Esophagus mucosa (tissue), 1 donor: ENCODE measurements at places on chromosomes 11 and 22.

DNA sequence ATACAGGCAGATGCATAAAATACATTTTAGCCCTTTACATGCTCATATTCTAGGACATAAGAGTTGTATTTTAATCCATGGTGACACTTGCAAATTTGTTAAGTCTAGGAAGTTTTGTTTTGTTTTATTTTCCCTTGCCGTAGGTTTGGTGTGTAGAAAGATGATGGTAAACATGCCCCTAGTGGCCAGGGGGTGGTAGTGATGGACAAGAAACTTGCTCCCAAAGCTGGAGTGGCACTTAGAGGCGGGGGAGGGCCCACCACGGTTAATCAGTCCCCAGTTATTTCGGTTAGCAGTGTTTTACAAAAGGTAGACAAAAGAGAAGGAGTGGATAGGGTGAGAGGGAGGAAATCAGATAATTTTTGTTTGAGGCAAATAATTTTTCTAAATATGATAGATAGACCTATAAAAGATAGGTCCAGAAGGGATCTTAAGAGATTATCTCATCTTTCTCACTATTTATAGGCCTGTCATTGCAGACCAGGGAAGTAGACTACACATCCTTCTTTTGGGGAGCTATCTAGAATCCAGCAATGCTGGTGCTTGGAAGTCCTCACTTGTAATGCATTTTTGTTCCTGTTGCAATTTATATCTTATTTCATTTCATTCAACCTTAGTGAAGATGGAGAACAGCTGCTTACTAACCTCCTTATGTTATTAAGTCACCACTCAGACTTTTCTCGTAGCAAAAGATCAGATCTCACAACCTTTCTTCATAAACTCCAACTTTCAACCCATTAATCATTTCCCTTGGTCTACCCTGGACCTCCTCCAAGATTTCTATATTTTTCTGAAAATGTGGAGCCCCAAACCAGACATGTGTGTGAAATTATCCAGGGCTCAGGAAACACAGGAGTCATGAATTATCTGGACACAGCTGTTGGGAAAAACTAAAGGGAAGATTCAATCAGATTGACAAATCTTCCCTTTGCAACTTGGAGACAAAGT is 5.9 kb upstream of the BDNF start:
- no peak for ATAC-seq

DNA sequence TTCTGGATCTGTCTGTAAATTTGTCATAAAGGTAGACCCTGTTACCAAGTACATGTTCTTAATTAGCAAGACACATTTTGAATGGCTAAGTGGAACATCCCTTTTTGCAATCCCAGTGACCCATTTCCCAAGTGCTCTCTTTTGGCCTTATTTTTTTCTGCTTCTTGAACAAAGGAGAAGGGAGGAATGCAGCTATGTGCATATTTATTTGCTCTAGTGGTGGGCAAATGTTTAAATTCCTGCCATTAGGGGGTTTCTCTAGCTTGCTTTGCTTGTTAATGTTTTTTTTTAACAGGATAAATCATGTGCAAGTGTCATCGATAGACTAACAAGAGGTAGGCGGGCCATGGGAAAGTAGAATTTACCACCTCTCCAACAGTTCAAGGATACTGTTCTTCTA is 135.7 kb downstream of the COMMD9 start:
- no peak for ATAC-seq

- peak; percentile 91 for ATAC-seq
Observed at GRCh38 chr11:132858223-132858622, 674.1 kb downstream of the OPCML start.

GRCh38 chr11:47162426-47162825 is 14.3 kb downstream of the ARFGAP2 start:
- ATAC-seq = no peak

DNA sequence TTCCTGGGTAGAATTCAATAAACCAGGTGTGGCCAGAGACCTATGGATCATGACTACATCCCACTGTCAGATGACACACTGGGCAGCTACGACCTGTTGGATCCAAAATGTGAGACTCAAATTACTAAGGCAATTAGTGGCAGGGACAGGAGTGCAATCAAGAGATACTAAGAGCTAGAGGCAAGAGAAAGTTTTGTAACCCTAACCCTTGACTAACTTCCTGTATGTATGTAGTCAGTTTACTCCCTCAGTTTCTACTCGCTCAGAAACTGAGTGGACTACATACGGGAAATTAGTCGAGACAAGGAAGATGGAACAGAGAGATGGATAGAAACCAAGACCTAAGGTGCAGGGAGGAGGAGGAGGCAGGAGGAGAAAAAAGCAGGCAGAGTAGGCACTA is 2.7 kb downstream of the CYB5R2 start:
- no peak for ATAC-seq

DNA sequence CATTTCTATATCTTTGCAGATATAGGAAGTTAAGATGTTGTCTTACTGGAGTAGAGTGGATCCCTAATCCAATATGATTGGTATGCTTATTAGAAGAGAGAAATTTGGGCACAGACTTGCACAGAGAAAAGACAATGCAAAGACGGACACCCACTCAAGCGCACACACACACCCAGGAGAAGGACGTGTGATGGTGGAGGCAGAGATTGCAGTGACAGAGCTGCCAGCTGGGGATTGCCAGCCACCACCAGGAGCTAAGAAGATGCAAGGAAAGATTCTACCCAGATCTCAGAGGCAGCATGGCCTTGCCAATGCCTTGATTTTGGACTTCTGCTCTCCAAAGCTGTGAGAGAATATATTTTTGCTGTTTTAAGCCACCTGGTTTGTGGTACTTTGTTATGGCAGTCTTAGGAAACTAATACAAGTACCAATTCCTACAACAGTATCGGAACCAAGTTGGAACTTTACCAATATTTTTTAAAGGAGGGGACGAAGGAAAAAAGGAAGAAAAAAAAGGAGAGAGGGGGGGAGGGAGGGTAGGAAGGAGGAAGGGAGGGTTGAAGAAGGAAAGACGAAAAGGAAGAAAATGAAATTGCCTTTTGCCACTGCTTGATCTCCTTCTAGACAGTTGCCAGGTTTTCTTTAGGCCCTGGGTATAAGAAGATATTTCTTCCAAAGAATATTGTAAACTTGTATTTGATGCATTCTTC is 334.0 kb downstream of the BUD13 start:
- ATAC-seq = no peak

DNA sequence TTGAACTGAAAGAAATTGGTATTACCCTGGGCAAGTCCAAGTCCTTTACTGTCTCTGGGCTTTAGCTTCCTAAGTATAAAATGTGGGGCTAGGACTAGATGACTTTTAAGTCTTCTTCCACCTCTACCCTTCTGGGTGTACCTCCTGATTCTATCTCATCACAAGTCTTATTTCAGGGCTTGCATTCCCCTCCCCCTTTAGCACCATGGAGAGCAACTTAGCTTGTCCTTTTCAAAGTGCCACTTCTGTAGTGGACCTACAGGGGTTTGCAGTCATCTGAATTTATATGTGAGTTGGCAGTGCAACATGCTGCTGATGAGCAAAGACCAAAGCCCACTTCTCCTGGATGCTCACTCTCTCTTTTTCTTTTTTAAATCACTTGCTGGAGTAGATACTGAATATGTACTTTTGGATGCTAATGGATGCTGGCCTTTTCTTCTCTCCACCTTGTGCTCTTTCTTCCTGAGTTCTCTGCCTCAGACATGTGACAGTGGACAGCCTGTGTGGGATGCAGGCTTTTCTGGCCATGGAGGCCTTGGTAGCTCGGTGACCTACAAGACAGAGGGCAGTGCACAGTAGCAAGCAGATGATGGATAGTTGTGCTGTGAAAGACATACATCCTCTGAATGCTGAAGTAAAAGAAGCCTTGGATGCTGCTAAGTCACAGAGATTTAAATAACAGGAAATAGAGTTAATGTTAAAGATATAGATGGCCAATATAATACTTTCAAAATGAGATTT is 185.0 kb downstream of the NELL1 start:
- ATAC-seq = no peak

GRCh38 chr11:76591416-76591815 is 79.1 kb downstream of the LRRC32 start:
- ATAC-seq = no peak

GRCh38 chr11:64369440-64370421 is 10.8 kb downstream of the RPS6KA4 start:
- ATAC-seq = peak; percentile 2

DNA sequence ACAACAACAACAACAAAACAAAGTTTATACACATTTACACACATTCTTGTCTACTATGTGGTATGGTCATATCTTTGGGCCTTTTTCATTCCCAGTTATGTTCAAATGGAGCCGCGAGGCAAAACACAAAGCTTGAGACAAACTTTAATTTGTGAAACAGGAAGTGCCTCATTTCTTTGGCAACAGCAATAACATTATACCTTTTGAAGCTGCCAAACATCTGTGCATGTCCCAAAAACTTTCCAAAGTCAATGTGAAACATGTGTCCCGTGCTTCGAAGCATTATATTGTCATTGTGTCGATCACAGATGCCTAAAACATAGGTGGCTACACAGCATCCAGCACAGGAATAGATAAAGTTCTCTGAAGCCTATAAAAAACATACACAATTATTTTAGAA is 25.0 kb upstream of the RPS13 start:
- no peak for ATAC-seq

DNA sequence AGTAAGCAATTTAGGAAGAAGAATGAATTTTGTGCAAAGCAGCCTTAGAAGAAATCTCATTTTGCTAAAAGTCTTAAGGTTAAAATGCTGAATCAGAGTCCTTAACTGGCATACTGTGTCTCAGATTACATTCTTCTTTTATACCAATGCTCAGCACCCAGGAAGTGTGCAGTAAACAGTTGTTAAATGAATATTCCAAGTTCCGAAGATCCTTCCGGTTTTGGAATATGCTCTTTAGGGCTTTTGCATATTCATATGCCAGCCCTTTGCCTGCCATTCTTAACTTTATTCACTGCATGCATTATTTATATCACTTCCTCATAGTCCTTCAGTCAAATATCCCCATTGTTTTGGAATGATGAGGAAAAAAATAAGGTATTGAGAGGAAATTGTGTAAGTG is 242.0 kb downstream of the DDX10 start:
- ATAC-seq = no peak

GRCh38 chr11:64120951-64121569 is 44.9 kb downstream of the MACROD1 start:
- ATAC-seq = peak; percentile 96

- peak; percentile 87 for ATAC-seq
Observed at GRCh38 chr11:65366340-65366773, 11.8 kb downstream of the TIGD3 start.

- ATAC-seq = no peak
Observed at GRCh38 chr11:10728789-10729472, 22.1 kb upstream of the CTR9 start.

- ATAC-seq = no peak
Observed at GRCh38 chr11:72242141-72242540, 1.8 kb downstream of the PHOX2A start.

DNA sequence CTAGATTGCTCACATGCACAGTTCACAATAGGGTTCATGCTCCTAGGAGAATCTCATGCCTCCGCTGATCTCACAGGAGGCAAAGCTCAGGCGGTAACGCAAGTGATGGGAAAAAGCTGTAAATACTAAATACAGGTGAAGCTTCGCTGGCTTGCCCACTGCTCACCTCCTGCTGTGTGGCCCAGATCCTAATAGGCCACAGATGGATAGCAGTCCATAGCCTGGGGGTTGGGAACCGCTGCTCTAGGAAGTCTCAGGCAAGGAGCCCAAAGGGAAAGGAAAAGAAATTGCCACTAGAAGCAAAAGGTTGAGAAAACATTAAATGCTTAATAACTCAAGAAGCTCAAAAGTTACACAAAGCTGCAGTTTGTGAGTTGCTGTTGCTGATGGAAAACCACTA is 3.2 kb upstream of the TRPC6 start:
- ATAC-seq = no peak

DNA sequence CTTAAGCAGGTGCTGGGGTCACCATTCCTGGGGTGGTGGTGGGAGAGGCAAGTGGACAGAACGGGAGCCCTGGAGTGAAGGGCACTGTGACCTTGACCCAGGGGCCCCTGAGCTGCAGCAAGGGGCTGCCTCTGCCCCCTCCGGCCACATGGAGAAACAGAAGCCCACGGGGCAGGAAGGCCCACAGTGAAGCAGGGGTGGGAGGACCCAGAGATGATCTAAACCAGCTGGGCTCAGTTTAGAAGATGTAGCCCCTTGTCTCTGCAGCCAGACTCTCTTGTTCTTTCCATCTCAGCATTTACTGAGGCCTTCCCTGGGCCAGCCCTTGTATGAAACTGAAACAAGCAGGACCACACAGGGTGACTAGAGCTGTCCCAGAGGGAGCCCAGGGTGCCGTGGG is 30.5 kb downstream of the WNT11 start:
- no peak for ATAC-seq

GRCh38 chr11:61538636-61538961 is 30.1 kb downstream of the LRRC10B start:
- ATAC-seq = no peak

DNA sequence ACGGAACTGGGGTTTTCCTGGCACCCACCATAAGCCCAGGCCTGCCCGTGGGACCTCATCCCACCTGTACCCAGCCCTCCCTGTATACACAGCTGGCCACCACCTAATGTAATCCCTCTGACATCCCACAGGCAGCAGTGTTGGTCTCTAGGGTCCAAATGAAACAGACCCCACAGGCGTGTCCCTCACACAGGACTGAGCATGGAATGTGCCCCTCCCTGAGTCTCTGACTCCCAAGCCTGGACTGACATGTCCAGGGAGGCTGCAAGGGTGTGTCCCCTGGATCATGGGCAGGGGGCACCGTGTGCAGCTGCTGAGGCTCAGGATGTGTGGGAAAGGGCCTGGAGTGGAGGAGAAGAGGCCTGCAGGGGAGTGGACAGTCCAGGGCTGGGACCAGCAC is 50.6 kb upstream of the PPARA start:
- ATAC-seq = peak; percentile 20

GRCh38 chr22:34161431-34162123 is 241.3 kb upstream of the LARGE1 start:
- ATAC-seq = no peak

GRCh38 chr22:35611891-35612576 is 5.1 kb downstream of the MB start:
- ATAC-seq = no peak

- no peak for ATAC-seq
Observed at GRCh38 chr11:92286709-92287108, 62.1 kb downstream of the FAT3 start.
